Activated CD4-positive, alpha-beta memory T cell treated with anti-CD3 and anti-CD28 coated beads for 36 hours (primary cell): ENCODE measurements at places on chromosomes 5 and 9.

DNA sequence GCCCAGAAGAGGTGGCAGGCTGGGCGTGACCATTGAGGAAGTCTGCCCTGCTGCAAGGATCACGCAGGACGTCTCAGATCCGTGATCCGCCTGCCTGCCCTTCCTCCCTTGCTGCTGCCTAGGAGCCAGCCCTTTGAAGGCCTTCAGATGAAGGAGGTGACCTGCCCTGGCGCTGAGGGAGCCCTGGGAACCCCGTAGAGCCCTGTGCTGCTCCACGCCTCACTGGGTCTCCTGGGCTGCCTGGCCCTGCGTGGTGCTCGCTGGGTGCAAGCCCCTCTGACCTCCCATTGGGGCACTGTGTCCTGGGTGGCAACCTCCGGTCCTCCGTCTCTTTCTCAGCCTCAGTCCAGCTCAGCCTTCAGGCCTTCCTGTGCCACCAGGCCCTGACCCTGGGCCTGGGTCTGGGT is 295.3 kb upstream of the IRX4 start:
- DNase-seq = no peak

DNA sequence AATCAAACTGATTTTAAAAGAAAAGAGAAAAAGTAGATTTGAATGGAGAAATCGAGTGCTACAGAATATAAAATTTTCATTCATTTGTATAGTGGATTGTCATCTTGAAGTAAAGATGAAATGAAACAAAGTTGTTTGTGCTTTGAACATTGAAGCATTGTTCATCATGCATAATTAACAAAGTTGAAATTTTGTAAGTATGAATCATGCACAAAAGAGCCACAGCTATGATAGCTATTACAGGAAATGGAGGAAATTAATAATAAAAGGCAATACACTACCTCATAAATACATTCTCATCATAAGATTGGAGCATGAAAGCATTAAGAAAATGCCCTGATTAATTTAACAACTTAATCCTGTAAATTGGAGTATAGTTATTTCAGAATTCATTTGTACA is 153.4 kb upstream of the TLX3 start:
- no peak for DNase-seq

DNA sequence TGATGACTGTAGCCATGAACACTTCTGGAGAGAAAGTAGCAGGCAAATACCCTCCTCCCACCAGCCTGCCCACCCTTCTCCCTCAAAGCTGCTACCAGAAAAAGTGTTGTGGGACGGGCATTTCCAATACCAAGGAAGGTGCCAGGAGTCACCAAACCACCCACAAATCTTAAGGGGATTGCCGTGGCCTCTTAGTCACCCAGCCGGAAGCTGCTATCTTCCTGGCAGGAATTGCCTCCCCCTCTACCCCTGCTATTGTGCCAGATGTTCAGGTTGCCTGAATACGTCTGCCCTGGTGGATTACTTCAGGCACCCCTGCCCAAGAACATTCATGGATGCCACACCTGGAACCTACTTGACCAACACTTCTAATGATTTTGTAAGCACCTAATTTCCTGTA is 156.1 kb downstream of the TTC39B start:
- DNase-seq = no peak

GRCh38 chr5:82257729-82258128 is 20.4 kb downstream of the RPS23 start:
- DNase-seq = no peak

DNA sequence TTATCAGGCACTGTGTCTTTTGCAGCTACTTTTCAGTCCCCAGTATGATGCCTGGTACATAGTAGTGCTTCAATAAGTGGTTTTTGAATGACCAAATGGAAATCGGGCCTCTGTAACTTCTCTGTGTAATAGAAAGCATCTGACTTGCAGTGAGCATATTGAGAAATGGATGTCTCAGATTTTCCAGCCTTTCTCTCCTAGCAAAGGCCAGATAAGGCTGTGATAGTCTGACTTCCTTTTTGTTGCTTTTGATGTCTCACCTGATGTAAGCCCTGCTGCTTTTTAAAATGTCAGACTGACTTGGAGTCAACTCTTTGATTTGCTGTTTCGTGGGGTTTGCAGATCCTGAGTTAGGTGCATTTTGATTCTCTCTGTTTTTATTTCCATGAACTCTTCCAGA is 590.0 kb upstream of the ZNF608 start:
- DNase-seq = no peak

DNA sequence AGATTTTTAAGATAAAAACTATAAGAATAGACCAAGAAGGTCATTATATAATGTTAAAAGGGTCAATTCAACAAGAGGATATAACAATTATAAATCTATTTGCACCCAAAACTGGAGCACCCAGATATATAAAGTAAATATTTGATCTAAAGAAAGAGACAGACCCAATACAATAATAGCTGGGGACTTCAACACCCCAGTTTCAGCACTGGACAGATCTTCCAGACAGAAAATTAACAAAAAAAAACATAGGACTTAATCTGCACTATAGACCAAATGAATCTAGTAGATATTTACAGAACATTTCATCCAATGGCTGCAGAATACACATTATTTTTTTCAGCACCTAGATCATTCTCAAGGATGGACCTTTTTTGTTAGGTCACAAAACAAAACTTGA is 331.9 kb downstream of the SPOCK1 start:
- no peak for DNase-seq

GRCh38 chr9:91346644-91347043 is 15.1 kb downstream of the AUH start:
- DNase-seq = no peak

GRCh38 chr9:114606068-114606467 is 5.0 kb upstream of the TMEM268 start:
- no peak for DNase-seq
